NCI-H524 treated with DMSO at 0.1 percent for 48 hours (cell line): ENCODE measurements at places on chromosomes 4 and X.

DNA sequence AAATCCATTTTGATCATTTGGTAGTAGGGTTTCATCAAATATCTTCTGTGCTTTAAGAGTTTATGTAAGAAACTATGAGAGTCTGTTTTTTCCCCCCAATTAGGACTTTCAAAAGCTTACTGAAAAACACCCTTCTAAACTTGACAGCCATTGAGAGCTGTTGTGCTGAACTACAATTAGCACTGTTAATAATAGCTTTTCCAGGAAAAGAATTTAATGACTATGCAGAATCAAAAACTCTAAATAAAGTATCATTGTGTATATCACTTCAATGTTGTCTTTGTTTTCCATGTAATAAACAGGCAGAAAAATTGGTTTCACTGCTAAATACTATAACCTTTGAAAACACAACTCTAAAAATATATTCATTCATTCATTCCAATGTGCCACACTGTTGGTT, 121.4 kb upstream of the PDE5A start:
- no peak for DNase-seq

- no peak for DNase-seq
Measured at GRCh38 chr4:153748378-153748777, 11.4 kb downstream of the RNF175 start.

DNA sequence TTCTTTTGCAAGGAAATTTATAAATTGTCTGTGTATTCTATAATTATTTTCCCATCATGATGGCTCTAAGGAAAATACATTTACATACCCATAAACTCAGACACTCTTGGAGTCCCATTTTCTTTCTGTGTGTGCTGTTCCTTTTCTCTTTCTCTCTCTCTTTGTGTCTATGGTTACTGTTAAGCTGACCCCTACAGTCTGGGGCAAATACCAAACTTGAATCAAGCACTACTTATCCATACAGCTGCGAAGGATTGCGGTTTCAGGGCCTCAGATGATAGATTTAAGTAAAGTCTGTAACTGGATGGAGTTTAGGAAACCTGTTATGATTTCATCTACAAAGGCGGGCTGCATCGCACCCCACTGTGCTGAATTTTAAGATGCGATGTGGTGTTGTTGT, 150.2 kb downstream of the SHROOM3 start:
- DNase-seq = no peak

DNA sequence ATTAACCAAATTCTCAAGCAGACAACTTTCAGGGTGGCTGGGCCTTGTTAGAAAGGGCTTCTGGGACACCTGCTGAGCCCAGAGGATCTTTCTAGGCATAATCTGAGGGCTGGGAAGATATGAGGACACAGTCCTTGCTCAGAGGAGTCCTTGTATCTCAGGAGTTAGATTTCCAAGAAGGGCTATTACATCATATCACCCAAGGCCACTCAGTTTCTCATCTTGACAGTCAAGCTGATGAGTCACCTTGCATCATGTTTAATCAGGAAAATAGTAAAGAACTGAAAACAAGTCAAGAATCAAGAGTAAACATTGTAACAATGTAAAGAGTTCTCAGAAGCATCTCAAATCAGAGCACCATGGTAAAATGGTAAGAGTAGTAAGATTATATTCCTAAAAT, 4.0 kb downstream of the PCYT1B start:
- DNase-seq = no peak

- DNase-seq = no peak
Measured at GRCh38 chr4:78737035-78737434, 39.1 kb upstream of the BMP2K start.
